Glomerular endothelial cell (primary cell): ENCODE measurements at places on chromosomes 4 and X.

GRCh38 chr4:57554556-57555092 is 444.4 kb upstream of the IGFBP7 start:
- no peak for DNase-seq

DNA sequence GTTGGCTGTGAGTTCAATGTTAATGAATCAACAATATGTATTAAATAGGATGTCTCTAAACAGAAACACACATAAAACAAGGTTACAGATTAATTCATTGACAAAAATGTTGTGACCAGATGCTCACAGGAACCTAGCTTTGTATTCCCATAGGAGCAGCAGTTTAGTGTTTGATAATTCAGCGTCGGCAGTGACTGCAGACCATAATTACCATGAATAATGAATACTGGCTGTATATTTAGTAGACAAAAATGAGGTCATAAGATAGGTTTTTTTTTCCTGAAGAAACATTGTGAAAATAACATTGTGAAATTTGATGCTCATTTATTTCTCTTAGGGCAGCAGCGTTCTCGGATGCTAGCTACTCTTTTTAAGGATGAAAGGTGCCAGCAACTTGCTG is 27.8 kb downstream of the COPS4 start:
- DNase-seq = no peak

- no peak for DNase-seq
Measured at GRCh38 chr4:35252866-35253265, 991.4 kb downstream of the ARAP2 start.

DNA sequence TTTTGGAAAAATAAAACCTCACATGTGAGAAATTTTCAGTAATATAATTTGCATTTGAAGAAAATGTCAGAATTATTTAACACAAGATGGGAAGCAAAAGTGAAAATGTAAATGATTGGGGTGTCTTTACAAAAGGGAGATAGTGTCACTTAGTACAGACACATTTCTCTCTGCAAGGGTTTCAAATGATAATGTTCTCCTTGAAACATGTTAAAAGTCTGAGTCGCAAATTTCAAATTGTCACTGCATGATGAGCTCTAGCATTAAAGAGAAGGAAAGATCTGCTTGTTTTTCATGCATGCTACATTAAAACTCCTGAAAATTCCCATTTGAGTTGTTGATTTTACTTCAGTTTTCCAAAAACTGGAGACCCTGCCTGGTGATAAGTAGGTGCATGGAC is 122.0 kb upstream of the LDB2 start:
- no peak for DNase-seq

DNA sequence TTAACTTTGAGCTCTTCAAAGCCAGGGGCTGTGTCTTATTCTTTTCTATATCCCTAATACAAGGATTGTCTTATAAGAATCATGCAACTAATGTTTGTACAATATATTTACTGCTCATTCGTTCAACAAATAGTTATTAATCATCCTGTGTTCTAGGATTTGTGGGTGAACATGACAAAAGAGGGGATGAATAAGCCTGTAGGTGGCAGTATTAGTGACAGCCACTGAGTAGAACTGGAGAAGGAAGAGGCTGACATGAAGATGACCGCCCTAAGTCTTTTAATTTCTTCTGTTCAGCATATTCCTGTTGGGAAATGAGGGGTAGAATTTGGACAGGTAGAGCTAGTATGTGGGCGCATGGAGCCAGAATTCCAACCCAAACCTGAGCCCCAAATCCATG is 11.9 kb upstream of the LINC00632 start:
- DNase-seq = no peak

- no peak for DNase-seq
Measured at GRCh38 chrX:45743081-45743533, 542.4 kb upstream of the DIPK2B start.

- no peak for DNase-seq
Measured at GRCh38 chr4:2936773-2937145, 26.4 kb downstream of the NOP14 start.

- DNase-seq = no peak
Measured at GRCh38 chr4:47143261-47143660, 111.9 kb downstream of the GABRB1 start.

DNA sequence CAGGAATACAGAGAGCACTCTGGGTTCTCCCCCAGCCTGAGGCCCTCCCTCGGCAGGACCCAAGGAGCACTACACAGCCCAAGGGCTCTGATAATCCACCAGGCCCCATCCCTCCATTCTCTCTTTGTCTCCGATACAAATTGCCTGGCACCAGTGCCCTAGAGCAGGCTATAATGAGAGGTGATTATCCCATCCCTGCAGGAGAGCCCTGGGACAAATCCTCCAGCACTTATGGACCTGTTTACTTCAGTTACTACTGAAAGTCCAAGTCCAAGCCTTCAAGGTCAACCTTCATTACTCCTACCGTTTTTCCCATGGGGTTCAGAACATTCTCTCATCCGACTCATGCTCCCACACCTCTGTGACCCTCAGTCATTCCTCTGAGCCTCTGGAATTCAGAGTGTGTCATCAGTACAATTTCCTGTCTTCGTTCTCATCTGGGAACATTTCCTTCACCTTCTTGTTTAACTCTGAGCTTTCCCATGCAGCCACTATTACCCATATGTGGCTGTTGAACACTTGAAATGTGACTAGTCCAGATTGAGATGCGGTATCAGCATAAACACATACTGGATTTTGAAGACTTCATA is 299.0 kb downstream of the RAPGEF2 start:
- peak; percentile 81 for DNase-seq

DNA sequence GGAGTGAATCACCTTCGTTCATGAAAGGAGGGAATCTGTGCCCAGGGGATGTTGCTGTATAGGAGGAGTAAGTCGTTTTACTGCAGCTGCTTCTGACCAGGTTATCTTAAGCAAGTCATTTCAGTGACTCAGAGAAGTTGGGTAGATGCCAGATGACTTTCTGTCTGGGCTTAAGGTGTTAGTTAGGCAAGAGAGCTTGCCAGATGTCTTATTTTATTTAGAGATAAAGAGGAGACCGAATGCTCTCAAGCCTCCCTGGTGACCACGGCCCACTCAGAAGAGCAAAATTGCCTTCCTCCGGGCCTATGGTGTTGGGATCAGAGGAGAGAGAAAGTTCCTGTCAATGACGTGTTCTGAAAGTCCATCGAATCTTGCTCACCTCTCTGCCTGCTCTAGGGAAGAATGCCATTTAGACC is 16.3 kb upstream of the ZNF827 start:
- no peak for DNase-seq

- no peak for DNase-seq
Measured at GRCh38 chrX:8189096-8189830, 18.2 kb upstream of the VCX2 start.

- DNase-seq = no peak
Measured at GRCh38 chr4:161856711-161857326, 307.0 kb downstream of the FSTL5 start.

DNA sequence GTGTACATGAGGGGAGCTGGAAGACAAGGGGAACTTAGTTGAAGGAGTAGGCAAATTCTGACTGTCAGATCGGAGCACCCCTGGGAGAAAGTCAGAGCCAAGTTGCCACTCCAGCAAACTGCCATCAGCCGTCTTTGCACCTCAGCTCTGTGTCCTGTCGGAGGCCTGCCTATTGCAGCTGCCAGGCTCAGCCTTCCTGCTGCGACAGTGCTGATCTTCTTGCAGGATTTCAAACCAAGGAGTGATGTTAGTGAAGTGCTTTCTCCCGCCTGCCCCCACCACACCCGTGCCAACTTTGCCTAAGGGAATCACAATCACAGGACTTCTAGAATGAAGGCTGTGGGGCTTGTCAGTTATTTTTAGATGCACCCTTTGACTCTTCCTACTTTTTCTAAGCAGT is 185.3 kb downstream of the KIT start:
- no peak for DNase-seq

- DNase-seq = no peak
Measured at GRCh38 chr4:84481077-84481859, 17.8 kb downstream of the NKX6-1 start.

DNA sequence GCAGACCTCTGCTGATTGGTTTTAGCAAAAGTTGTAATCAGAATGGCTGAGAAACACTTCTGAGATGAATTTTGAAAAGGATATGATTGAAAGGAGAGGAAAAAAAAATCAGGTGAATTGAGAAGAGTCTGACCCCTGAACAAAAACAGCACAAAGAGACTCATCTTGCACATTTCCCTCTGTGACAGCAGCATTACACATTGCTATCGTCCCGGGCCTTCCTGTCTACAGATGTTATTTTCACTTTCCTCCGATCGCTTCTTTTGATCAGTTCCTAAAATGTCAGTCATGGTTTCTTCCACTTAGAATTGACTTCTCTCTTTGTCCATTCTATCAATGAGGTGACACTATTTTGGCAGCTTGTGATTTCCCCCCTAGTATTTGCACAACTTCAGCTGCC is 262.6 kb downstream of the GPC3 start:
- no peak for DNase-seq

DNA sequence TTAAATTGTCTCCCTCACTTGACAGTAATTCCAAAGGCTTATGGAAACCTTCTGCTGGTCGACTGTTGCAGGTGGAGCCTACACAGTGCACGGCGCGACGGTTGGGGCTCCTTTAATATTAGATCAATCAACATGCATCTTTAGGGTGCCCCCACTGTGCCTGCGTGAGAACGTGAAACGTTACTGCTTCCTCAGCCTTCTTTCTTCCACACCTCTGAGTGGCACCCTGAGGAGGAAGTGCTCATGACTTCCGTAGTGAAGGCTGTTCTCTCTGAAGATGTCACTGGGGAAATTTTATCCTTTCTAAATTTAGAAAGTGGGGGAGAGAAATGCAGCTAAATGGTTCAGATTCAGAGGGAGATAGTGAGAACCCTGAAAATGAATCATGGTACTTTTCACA is 184.0 kb upstream of the ZFP42 start:
- no peak for DNase-seq

DNA sequence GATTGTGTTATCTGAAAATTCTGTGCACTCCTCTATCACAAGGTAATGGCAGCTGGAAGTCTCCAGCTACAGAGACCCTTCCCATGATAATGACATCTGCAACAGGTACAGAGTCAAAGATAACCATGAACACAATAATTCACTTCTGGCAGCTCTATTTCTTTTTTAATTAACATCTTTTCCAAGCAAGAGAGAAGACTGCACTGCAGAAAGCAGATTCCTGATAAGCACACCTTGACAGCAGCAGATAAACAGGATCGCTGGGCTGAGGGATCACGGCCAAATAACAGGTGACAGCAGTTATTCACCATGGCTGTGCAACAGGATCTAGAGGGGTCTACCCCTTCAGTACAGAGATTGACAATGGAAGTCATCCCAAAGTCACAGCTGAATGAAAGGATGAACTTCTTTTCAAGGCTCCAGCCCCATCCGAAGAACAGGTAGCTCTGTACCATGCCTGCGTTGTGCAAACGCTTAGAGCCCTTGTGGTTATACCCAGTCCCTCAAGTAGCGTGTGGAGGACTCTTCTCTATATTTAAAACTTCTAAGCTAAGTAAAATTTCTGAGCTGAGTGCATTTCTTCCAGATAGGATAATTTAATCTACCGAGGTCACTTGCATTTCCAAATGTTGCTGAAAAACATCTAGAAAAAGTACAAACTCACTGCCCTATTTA is 66.7 kb downstream of the DCHS2 start:
- no peak for DNase-seq

DNA sequence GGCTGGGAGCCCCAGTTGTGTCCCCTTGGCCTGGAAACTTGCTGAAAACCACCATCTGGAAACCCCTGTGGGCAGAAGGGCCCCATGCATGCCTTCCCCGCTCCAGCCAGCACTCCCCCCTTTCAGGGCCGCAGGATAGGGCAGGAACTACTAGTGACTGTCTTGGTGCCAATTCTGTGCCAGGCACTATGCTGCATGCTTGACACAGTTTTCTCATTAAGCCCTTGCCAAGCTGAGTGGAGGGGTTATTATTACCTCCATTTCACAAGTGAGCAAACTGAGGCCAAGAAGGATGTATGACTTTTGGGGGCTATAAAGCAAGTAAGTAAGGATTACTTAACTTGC is 73.6 kb upstream of the PJA1 start:
- no peak for DNase-seq

- DNase-seq = no peak
Measured at GRCh38 chrX:135974279-135974856, 580 bp upstream of the MMGT1 start.

GRCh38 chr4:163448540-163449203 is 24.9 kb downstream of the TKTL2 start:
- DNase-seq = no peak

DNA sequence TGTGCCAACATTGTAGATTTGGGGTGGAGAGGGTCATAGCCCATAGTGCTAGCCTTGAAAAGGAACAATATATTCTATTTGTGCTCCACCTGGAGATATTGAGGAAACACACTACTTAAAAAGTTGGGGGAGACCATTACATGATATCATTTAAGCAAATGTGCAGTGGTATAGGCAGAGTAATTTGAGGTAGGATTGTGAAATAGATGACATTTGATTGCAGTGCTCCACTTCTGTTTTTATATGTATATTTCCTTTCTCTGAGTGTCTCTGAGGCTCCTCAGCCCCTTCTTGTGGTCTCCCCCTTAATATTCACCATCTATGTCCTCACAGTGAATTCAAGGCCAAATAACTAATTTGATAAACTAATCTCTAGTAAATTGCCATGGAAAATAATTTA is 85.6 kb upstream of the NMU start:
- no peak for DNase-seq

DNA sequence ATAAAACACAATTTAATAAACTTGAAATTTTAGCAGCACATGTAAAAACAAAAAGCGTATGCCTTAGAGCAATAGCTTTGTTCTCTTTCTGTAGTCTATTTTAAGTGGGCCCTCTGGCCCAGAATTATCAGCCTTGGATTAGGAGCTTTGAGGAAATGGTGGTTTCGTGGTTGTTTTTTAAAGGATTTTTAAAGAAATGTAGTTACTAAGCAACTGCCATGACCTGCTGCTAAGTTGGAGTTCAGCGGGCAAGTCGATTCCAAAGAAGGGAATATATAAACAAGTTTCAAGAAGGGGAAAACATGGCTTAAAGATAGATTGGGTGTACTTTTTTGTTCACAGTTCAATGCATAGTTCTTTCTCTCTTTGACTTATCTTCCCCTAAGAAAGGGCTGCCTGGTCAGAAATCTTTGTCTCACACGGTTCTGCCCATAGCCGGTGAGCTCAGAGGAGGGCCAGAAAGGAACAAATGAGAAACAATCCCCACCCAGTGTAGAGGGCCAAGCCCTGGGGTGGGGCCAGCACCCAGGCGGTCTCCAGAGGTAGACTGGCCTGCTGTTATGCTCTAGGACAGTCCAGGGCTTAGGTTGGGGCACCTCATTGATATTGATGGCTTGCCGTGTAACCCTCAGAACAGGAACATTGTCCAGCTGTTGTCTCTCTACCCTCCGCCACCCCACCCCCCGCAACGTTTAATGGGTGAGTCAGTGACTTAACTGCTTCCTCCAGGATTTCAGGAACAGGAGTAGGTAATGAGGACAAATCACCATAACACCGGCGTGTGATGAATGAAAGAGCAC is 32.5 kb downstream of the DLG3 start:
- peak; percentile 18 for DNase-seq

- DNase-seq = no peak
Measured at GRCh38 chrX:122272011-122272410, 912.1 kb upstream of the GRIA3 start.

- no peak for DNase-seq
Measured at GRCh38 chr4:30722359-30723200, 2.4 kb downstream of the PCDH7 start.

- no peak for DNase-seq
Measured at GRCh38 chr4:143711543-143712154, 11.2 kb upstream of the FREM3 start.
